Activated T-cell treated with anti-CD3 and anti-CD28 coated beads, Interleukin-2, amount 50 U/mL, for 4 hours (primary cell): ENCODE measurements at places on chromosomes 5 and 9. TPM values are rescaled to one million over a fixed set of nuclear protein-coding genes. Genes with fewer than 3 reads are reported as not detected.

Gene TMEM141
- 53.0 TPM for total RNA-seq

Gene NEURL1B
- total RNA-seq = 0.03 TPM

Gene HSPA4
- 302 TPM for total RNA-seq

Gene GLRA1
- not detected for total RNA-seq

Gene PCDHGA3
- total RNA-seq = not detected

Gene LOX
- 0.40 TPM for total RNA-seq
